Activated CD8-positive, alpha-beta memory T cell treated with anti-CD3 and anti-CD28 coated beads for 48 hours (primary cell): ENCODE measurements at places on chromosomes 3 and 15.

- DNase-seq: no peak
Measured at GRCh38 chr15:95826412-95827195, 503.9 kb upstream of the NR2F2 start.

GRCh38 chr15:36066757-36067156, 512.7 kb upstream of the CDIN1 start:
- DNase-seq: no peak

- no peak for DNase-seq
Measured at GRCh38 chr3:41933154-41933676, 28.7 kb downstream of the ULK4 start.

- no peak for DNase-seq
Measured at GRCh38 chr3:57783186-57784088, 27.3 kb downstream of the SLMAP start.

GRCh38 chr15:70062321-70062956, 35.3 kb downstream of the TLE3 start:
- no peak for DNase-seq

- no peak for DNase-seq
Measured at GRCh38 chr3:127801731-127802313, 20.5 kb downstream of the MGLL start.

GRCh38 chr3:153614563-153614962, 452.5 kb downstream of the RAP2B start:
- DNase-seq: no peak

DNA sequence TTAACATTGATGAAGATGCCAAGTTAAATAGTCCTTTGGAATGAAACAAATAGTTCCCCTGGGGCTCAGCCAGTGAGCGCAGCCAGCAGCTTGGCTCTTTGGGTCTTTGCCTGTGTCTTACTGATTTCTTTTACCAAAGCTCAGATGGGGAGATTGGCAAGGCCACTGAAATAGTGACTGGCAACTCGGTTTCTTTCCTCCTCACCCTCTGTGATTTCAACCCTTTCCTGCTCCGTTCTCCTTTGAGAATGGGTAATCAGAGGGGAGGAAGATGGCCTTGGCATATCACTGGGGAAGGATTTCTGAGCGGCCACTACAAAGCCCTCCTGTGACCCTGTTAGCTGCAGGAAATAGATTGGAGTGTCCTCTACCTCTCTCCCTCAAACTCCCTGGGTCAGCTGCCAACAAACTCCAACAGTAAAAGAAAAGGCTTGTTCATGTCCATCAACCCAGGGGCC, 337.1 kb upstream of the LRRFIP2 start:
- no peak for DNase-seq

GRCh38 chr15:49163678-49164077, 6.4 kb upstream of the GALK2 start:
- no peak for DNase-seq

DNA sequence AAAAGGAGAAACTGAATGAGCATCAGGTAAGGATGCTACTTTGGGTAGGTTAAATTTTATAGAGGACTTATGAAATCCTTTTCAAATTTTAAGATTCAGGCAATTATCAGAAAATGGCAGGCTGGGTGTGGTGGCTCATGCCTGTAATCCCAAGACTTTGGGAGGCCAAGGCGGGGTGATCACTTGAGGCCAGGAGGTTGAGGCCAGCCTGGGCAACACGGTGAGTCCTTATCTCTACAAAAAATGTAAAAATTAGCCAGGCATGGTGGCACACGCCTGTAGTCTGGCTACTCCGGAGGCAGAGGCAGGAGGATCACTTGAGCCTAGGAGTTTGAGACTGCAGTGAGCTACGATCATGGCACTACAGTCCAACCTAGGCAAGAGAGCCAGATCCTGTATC, 23.1 kb downstream of the DCUN1D1 start:
- DNase-seq: no peak

DNA sequence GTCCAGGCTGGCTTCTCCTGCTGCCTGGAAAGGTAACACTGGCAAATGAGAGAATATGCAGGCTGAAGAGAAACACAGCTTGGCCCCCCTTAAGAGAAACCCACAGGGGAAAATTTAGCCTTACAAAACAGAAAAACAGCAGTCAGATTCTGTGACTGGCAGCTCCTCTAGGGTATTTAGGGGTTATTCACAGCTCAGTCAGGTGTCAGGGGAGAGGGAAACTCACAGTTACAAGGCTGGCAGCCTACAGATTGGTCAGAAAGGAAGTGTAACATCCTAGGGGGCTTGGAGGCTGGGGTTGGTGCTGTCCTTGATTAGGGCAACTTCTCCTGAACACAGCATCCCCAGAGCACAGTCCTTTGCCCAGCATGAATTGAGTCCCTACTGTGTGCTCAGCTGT, 81.4 kb downstream of the SEMA5B start:
- DNase-seq: no peak

DNA sequence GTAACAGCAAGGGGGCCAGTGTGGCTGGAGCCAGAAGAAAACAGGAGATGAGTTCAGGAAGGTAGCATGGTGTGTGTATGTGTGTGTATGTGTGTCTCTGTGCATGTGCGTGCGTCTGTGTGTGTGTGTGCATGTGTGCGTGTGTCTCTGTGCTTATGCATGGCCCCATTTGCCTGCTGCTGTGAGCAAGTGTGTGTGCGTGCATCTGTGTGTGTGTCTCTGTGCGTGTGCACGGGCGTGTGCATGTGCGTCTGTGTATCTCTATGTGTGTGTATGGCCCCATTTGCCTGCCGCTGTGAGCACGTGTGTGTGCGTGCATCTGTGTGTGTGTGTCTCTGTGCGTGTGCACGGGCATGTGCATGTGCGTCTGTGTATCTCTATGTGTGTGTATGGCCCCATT, 7.1 kb upstream of the EEFSEC start:
- no peak for DNase-seq

DNA sequence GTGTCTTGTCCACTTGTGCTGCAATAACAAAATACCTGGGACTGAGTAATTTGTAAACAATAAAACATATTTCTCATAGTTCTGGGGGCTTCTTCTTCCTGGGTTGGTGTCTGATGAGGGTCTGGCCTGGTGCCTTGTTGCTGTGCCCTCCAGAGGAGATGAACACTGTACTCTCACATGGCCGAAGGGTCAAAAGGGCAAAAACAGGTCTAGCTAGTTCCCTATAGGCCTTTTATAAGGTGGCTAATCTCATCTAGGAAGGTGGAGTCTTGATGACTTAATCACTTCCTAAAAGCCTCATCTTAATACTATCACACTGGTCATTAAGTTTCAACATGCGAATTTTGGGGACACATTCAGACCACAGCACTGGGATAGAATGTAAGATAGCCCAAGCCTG, 228.4 kb downstream of the TLE3 start:
- no peak for DNase-seq

DNA sequence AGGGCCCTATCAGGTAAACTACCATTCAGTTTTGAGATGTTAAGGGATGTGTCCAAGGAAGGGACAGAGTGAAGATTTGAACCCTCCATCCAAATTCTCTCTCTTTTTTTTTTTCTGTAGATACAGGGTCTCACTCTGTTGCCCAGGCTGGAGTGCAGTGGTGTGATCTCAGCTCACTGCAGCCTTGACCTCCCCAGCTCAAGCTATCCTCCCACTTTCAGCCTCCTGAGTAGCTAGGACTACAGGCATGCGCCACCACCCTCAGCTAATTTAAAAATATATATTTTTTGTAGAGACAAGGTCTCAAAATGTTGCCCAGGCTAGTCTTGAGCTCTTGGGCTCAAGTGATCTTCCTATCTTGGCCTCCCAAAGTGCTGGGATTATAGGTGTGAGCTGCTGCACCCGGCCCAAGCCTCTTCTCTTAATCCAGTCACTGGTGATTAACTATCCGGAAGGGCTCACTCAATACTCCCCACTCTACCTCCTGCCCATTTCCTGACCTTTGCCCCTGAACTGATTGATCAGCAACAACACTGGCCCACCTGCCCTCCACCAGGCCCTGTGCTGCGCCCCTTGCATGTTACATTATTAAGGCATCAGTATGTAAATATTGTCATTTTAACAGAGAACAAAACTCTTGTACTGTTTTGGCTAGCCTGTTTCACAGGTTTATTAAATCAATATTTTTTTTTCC, 164.7 kb downstream of the CTNNB1 start:
- DNase-seq: no peak

DNA sequence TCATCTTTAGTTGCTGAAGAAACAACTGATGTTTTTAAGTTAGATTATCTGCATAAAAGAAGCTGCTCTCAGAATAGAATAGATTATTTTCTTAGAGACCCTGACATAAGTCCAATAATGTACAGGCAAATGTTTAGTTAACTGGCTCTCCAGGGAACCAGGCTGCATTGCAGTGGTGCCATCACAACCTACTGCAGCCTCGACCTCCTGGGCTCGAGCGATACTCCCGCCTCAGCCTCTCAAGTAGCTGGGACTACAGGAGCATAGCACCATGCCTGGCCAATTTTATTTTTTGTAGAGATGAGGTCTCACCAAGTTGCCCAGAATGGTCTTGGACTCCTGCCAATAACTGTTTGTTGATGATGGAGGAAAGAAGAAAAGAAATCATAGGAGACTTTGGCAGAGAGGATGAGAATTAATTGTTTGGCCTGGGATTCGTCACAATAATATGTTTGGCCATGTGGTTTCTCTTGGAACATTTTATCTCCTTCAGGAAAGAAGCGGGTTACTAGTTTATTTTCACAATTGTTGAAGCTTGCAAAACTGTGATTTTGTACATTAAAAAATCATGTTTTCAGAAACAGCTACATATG, 429.2 kb downstream of the CADM2 start:
- DNase-seq: no peak

DNA sequence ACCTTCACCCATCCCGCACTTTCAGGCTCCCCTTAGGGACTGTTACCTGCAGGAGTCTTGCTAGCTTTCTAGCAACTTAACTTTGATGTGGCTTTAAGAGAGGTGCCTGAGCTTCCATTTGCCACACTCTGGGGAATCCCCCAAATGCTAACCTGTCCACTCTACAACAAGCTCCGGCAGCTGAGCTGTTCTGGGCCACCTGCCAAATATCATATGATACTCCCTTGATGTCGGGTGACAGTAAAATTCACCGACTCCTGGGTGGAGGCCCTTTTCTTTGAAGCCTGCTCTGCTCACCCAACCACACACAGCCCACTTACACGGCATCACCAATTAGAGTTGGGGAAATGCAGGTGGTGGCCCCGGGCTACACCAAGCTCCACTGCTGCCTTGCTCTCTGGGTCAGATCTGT, 38.0 kb upstream of the XCR1 start:
- DNase-seq: peak; percentile 48

GRCh38 chr3:70315021-70315420, 2.6 kb upstream of the MDFIC2 start:
- no peak for DNase-seq

GRCh38 chr3:161199926-161200325, 21.2 kb upstream of the NMD3 start:
- no peak for DNase-seq

DNA sequence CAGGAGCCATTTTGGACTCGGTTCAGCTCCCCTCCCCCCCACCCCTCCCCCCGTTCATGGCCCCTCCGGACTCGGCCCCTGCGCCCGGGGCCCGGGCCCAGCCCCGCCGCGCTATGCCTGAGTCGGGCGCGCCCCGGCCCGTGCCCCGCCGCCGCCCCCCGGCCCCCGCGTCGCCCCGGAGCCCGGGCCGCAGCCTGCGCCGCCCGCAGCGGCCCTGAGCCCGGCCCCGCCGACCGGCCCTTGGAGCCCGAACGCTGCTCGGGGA, 155 bp downstream of the ACVR2B start:
- DNase-seq: no peak

DNA sequence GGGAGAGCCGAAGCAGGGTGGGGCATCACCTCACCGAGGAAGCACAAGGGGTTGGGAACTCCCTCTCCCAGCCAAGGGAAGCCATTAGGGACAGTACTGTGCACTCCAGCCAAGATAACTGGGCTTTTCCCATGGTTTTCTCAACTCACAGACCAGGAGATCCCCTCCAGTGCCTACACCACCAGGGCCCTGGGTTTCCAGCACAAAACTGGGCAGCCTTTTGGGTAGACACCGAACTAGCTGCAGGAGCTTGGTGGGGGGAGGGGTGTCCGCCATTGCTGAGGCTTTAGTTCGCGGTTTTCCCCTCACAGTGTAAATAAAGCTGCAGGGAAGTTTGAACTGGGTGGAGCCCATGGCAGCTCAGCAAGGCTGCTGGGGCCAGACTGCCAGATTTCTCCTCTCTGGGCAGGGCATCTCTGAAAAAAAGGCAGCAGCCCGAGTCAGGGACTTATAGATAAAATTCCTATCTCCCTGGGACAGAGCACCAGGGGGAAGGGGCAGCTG, 129.6 kb upstream of the LMCD1 start:
- DNase-seq: no peak

- no peak for DNase-seq
Measured at GRCh38 chr3:152977366-152977765, 142.4 kb downstream of the P2RY1 start.

DNA sequence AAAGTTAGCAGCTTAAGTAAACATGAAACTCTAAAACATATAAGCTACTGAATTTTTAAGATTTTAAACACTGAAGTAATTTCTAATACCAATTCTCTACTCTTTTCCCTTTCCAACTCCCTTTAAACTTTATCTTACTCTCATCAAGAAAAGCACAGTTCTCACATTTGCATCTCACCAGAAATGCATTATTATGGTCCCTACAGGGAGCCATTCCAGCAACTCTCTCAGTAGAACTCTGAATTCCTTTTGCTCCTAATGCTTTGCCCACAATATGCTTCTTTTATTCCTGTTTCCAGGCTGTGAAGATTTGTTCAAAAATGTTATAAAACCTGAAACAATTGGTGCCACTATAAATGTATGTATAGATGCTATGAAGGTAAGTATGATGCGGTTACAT, 83.4 kb downstream of the TFDP2 start:
- no peak for DNase-seq

DNA sequence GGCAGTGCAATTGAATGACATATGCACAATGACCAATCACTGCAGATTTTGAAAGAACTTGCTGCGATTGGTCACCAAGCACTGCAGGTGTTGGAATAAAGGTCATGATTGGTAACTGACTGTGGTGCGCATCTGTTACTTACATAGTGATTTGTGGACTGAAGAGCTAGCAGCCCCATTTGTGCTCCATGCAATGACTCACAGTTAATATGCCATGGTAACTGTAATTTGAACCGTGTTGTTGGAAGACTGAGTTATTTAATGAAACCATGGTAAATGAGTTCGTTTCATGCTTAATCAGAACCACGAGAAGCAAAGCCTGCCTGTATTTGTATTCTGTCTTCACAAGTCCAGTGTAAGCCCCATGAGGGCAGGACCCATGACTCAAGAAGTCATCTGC, 220.5 kb downstream of the TJP1 start:
- no peak for DNase-seq

GRCh38 chr3:25155652-25156471, 272.2 kb upstream of the RARB start:
- DNase-seq: no peak

DNA sequence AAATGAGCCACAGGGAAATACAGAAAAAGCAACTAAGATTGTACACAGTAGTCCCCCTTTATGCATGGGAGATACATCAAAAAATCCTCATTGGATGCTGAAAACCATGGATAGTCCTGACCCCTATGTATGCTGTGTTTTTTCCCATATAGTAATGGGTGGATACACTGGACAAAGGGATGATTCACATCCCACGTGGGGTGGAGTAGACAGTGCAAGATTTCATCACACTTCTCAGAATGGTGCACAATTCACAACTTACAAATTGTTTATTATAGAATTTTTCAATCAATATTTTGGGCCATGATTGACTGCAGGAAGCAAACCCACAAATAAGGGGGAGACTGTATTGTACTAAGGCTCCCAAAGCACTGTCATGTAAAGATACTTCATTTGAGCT, 224.4 kb upstream of the STRIT1 start:
- DNase-seq: no peak

- no peak for DNase-seq
Measured at GRCh38 chr3:152790651-152791387, 44.1 kb upstream of the P2RY1 start.

- no peak for DNase-seq
Measured at GRCh38 chr15:101264011-101264410, 12.2 kb upstream of the CHSY1 start.
